ENCODE measurements at places on chromosomes 5 and 9. TPM values are rescaled to one million over a fixed set of nuclear protein-coding genes. Genes with fewer than 3 reads are reported as not detected.
A peak's percentile ranks its signal among the peaks of the same experiment; 100 is the strongest.

SPAAR gene
- not detected for total RNA-seq

GDF9 gene
- not detected for total RNA-seq

HRH2 gene
- total RNA-seq = 0.58 TPM

- peak; percentile 34 for DNase-seq
Observed at GRCh38 chr9:12698266-12698665, 5.1 kb downstream of the TYRP1 start.

GRCh38 chr9:4489919-4490704 is at the start of gene SLC1A1:
TSS of gene SLC1A1 (plus strand) at chr9:4490468. CDS start at chr9:4490680, 212 bp downstream.
- DNase-seq = peak; percentile 85

GRCh38 chr5:17046320-17046719 is 110.2 kb upstream of the MYO10 start:
- DNase-seq = no peak
